ENCODE measurements at places on chromosomes 12 and 14. TPM values are rescaled to one million over a fixed set of nuclear protein-coding genes. Genes with fewer than 3 reads are reported as not detected.

SIX6 gene
- not detected for total RNA-seq

DNA sequence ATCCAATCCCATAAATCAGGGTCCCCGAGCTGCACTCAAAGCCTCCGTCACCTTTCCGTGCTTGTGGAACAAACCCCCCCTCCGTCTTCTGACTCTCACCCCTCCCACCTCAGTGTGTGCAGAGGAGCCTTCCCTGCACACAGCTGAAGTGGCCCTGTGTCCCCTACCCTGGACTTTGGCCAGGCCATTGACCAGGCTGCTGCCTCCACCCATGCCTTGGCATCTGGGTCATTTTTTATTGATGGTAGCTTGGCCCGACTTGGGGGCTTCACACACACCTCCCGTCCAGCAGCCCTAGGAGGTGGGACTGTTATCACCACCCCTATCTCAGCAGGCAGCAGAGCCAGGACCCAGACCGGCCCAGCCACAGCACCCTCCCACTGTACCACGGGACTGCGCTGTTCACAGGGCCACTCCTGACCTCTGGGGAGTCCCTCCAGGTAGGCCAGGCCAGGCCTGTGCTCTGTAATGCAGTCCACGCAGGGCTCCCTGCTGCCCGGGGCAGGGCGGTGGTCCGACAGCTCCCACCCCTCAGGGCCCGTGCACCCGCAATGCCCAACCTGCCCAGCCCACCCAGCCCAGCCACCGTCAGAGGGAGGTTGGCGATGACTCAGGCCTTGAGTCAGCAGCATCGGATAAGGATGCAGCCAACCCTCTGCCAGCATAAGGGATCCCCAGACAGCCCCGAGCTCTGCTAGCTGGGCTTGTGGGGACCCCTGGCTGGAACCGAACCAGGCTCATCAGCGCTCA is 9.2 kb upstream of the INF2 start:
- no peak for DNase-seq

DNA sequence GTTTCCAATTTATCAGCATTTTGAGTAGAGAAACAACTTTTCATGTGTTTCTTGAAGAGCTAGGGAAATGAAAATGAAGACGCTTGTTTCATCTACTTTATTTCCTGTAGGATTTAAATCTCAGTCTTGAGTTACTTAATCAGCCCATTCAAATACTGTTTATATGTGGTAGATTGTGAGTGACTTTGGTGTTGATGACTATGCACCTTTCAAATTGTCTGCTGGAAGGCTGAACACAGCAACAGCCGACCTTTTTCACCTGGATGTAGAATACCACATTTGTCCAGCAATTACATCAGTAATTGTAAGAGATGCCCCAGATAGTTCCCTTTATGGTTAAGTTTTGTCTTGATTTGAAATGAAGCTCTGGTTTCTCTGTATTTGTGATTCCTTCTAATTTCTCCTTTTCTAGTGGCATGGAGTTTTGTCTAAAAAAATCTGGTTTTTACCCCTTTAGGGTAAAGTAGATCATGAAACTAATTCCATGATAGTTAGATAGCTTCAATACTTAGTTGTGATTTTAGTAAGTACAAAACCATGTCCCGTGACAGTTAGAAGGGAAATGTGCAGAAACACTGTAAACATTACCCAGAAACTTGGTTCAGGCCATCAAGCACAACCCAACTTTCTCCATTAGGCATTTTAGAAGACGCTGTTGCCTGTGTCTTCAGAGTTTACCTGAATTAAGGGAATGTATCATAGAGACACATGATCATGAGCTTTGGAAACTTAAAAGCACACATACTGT is 165.0 kb downstream of the SRGAP1 start:
- no peak for DNase-seq

- DNase-seq: no peak
Observed at GRCh38 chr12:25041006-25041741, 92.3 kb upstream of the BCAT1 start.

GPR84 gene
- 0.43 TPM for total RNA-seq

GRCh38 chr12:67807814-67808213 is 159.3 kb downstream of the DYRK2 start:
- DNase-seq: no peak

- DNase-seq: no peak
Observed at GRCh38 chr12:105164068-105164467, 56.5 kb downstream of the WASHC4 start.

CCND2 gene
- total RNA-seq: 151 TPM

FAM90A1 gene
- total RNA-seq: not detected

SPTB gene
- 84.4 TPM for total RNA-seq

PRB2 gene
- not detected for total RNA-seq

DNA sequence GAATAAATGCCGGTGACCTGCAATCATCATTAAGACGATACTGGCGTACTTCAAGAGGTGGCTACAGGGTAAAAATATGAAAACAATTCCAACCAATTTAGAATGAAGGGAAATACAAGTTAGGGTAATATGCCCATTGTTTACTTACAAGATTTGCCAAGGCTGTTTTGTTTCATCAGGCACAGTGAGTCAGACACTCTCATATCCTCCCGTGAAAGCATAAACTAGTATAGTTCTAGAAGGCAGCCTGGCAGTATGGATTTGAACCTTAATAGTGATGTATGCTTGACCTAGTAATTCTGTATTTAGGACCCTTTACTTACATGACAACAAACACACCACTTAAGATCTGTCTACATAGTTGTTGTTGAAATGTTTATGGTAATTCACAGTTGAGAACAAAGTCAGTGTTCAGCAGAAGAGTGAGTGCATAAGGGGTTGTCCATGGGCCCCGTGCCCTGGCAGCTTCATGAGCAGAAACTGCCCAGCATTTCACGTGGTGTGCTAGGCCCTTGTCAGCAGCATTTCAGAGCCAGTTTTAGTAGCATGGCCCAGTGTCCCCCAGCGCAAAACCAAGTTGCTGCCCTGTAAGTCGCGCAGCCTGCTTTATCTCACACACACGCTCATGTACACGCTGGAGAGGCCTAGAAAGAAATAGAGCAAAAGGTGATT is 80.8 kb downstream of the EP400 start:
- DNase-seq: no peak

MAPKAPK5 gene
- 42.5 TPM for total RNA-seq

DNA sequence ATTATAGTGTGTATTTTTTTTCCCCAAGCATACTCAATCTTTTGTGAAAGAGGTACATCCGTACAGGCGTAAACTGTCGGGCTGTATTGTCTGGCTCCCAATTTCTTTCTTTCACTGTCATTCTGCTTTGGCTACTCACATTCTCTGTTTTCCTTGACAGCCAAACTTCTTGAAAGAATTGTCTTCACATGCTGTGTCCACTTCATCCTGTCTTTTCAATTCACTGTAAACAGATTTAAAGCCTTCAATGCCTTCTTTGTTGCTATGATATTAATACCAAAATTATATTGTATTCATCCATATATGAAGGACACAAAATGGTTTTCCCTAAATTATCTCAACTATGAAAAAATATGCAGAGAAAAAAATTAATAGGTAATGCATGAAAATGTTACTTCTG is 6.0 kb upstream of the ATP23 start:
- DNase-seq: no peak

GRCh38 chr14:75184492-75184891 is 8.1 kb upstream of the TMED10 start:
- DNase-seq: no peak

C1QL4 gene
- not detected for total RNA-seq

GRCh38 chr12:96044943-96045290 is 9.5 kb upstream of the LTA4H start:
- DNase-seq: no peak

IAPP gene
- not detected for total RNA-seq

DNA sequence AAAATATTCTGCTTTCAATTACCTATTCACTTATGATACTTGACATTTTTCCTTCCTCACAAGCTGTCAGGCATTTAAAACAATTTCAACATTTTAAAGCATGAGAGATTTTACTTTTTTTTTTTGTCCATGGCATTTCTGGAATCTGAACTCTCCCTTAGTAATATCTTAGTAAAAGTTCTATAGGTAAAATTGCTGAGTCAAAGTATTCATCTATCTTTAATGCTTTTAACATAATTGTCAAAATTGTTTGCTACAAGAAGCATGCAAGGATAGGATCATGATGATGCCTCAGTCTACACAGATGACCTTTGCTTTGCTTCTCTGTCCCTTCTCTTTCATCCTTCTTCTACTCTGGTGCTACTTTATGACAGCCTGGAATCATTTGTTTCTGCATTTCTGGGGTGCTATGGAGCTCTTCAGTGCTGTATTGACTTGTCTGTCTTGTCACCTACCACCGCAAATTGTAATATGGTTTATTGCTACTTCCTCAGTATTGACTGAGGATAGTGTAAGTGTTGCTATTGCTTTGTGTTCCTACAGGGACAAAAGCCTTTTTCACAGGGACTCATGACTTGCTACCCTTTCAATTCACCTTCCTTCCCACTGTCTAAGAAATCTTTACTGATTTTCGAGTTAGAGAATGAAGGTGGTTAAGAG is 589.8 kb upstream of the ATP2B1 start:
- no peak for DNase-seq

DNA sequence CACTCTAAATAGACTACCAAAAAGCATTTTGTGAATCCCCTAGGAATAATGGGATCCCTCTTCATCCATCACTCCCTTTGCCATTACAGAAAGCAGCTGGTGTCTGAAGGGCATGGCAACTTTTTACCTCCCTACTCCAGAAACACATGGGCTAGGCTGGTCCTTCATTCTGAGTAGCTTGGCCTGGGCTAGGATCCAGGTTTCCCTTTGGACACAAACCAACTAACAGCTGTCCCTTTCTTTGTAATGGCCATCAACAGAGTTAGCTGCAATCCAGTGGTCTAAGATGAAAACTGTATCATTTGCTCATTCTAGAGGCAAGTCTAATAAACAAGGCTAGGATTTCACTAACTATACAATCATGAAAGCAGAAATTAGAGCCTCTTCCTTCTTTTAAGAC is 7.4 kb downstream of the GRIN2B start:
- DNase-seq: no peak

DNA sequence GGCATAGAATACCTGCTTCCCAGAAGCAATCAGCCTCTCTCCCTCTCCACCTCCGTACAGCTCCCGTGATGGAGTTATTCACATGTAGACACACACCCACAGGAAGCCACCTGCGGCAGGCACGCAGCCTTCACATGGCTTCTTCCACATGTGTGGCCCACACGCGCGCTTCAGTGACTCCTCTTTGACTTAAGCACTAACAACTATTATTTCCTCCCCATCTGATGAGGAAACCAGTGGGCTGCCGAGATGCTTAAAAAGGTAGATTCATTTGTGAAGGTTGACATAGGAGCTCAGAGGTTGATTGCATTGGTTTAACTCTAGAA is 69.3 kb downstream of the PRMT8 start:
- DNase-seq: no peak

DNA sequence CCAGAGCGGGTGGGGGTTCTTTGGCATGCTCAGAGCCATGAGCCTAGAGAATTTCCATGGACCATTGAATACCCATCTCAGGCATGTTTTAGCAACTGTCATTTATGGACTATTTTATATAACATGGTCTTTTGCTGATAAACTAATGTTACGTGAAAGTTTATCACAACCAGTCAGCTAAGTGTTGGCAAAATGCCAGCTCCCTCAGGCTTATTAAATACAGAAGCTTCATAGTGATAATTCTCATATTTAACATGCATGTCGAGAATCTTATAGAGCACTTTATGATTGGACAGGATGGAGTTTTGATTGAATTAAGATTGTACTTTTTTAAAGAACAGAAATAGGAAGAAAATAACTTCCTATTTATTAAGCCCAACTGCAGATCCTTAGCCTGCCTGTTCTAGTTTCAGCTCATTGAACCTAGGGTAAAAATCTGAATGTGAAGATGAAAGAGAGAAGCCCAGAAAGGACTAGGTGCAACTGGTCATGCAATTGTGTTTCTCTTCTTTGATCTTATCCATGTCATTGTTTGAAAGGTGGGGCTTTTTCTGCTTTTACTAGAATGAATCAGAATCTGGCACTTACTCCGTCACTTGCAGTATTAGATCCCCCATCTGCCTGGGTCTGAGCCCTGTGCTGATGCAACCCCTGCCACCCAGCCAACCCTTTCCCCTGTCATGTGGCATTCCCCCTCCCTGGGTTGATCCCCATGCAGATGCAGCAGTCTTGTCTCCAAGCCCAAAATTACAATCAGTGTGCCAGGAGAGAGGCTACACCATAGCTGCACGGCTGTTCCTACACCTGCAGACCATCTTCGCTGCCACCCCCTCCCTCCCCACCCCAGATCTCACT is 134.6 kb upstream of the EVL start:
- DNase-seq: no peak

All from right atrium auricular region (tissue), 2 donors.